ENCODE measurements at places on chromosomes 16 and 17. TPM values are rescaled to one million over a fixed set of nuclear protein-coding genes. Genes with fewer than 3 reads are reported as not detected.

KRTAP1-5 gene
- not detected for total RNA-seq

OR1A1 gene
- not detected for total RNA-seq

C16orf74 gene
- 3.1 TPM for total RNA-seq

TBX2 gene
- 16.1 TPM for total RNA-seq

SEPHS2 gene
- 48.4 TPM for total RNA-seq

ASB16 gene
- total RNA-seq = not detected

MYH13 gene
- not detected for total RNA-seq

XYLT2 gene
- total RNA-seq = 14.4 TPM

TUBG1 gene
- 45.2 TPM for total RNA-seq

CDRT4 gene
- 2.8 TPM for total RNA-seq

KIF1C gene
- 213 TPM for total RNA-seq

ZACN gene
- total RNA-seq = not detected

TMEM94 gene
- 61.0 TPM for total RNA-seq

CASKIN1 gene
- 0.06 TPM for total RNA-seq

ABCC12 gene
- not detected for total RNA-seq

EVPLL gene
- total RNA-seq = 0.22 TPM

Measured in mesenteric fat pad (tissue), 1 donor.